Peyer's patch (tissue), 4 donors: ENCODE measurements at places on chromosomes 5 and 9.
A peak's percentile ranks its signal among the peaks of the same experiment; 100 is the strongest.

DNA sequence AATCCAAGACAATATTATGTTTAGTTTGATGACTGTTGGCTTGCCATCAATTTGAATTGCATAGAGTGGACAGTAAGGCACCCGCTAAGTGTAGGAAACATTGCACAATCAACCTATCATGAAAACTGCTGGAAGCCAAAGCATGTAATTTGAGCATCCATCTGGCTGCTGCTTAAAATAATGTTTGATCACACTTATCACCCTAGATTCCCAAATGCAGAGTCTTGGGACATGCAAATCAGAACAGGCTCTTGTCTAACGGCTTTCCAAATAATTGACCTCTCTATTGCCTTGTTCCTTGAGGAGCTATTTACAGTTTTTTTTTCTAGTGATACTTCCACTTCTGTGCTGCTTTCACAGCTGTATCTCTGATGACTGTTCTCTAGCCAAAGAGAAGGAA, 342.1 kb downstream of the PRR16 start:
- DNase-seq = no peak

DNA sequence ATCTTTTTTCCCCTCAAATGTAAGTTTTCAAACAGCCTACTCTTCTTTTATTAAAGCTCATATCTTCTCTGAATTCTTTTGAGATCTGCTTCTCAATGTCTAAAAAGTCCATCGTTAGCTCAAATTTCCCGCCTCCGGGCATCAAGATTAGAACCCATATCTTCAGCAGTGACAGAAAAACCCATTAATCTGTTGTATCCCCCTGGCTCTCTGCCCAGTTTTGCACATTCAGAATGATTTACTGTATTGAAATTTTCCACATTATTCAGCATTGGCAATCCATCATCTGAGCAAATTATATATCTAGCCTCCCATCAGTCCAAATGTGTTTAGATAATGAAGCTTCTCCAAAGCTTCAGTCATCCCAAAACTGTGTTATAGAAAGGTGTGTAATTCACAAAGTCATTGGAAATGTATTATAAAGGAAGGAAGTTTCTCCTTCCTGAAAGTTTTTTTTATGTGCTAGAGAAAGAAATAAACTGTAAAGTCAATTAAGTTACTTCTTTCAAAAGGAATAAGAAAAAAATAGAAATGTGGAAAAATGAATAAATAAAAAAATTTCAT, 849.9 kb downstream of the MAT2B start:
- no peak for DNase-seq

GRCh38 chr5:179410291-179411160, 65.3 kb upstream of the ADAMTS2 start:
- no peak for DNase-seq

GRCh38 chr9:89295400-89295799, 15.6 kb upstream of the CKS2 start:
- DNase-seq = no peak

GRCh38 chr9:69314547-69314946, 10.5 kb upstream of the ENTREP1 start:
- no peak for DNase-seq

- no peak for DNase-seq
Observed at GRCh38 chr9:109504689-109505088, 6.6 kb upstream of the PTPN3 start.

DNA sequence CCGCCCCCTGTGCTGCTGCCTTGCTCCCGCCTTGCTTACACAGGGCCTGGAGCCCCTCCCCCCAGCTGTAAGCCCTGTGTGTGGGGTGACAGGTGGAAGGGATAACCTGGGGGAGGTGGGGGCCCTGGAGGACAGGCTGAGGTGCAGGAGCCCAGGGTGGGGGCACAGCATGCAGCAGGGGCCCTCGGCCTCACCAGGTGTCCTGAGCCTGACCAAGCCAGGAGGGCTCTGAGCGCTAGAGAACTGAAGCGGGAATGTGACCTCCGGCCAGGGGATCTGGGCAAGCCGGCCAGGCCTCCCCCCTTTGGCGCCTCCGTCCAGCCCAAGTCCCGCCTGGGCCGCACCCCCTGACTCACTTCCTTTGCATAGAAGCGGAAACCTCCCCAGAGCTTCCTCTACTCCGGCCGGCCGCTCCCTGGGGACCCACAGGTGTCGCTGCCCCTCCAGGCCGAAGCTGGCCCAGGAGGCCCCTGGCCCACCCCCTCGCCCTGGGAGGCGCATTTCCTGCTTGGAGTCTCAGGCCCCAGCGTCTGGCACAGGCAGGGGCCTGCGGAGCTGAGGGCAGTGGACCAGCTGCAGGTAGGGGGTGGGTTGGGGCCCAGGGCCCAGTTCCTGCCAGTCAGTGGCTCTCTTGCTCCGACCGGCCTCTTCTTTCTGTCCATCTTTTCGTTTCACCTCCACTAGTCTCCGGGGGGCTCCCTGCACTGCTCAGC, at the start of gene TOR4A:
Gene TOR4A, plus strand, starts transcription at position 398 of the 713 bp plus-strand sequence. CDS start 964 bp downstream, outside the sequence.
- DNase-seq = peak; percentile 90

GRCh38 chr5:21397693-21398092, 1409.7 kb upstream of the CDH18 start:
- no peak for DNase-seq

- DNase-seq = no peak
Observed at GRCh38 chr5:168992687-168993086, 308.3 kb downstream of the SLIT3 start.

DNA sequence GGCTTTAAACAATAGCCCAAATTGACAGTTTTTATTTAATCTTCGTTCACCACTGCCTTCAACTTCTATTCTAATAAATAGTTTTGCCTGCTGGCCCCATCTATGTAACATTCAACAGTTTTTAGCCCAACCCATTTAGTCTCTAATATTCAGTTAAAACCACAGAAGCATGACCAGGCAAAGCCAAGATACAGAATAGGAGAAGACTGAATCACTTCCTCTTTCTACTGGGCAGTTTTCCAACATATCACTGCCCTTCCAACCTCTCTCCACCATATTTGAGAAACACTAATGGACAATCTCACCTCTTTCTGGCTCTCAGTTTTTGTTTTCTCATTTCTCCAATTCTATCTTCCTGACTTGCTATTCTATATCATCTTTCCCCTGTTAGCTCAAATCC, 352.9 kb downstream of the DNAH5 start:
- DNase-seq = no peak

DNA sequence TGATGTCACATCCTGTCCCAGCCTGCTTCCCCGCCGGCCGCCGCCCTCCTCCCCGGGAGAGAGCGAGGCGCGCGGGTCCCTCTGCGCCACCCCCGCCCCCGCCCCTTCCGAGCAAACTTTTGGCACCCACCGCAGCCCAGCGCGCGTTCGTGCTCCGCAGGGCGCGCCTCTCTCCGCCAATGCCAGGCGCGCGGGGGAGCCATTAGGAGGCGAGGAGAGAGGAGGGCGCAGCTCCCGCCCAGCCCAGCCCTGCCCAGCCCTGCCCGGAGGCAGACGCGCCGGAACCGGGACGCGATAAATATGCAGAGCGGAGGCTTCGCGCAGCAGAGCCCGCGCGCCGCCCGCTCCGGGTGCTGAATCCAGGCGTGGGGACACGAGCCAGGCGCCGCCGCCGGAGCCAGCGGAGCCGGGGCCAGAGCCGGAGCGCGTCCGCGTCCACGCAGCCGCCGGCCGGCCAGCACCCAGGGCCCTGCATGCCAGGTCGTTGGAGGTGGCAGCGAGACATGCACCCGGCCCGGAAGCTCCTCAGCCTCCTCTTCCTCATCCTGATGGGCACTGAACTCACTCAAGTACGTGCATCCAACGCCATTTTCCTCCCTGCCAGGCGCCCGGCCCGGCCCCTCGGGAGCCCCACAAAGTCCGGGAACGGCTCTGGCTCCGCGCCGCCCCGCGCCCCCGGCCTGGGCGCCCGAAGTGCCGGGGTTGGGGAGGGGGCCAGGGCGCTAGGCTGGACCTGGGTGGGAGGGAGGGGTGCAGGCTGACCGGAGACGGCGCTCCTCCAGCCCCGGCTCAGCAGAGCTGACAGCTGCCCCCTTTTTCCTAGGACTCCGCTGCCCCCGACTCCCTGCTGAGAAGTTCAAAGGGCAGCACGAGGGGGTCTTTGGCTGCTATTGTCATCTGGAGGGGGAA, 12.0 kb upstream of the OLFM1 start:
- DNase-seq = peak; percentile 49

GRCh38 chr9:34590381-34591247, 1.1 kb upstream of the CNTFR start:
- no peak for DNase-seq

DNA sequence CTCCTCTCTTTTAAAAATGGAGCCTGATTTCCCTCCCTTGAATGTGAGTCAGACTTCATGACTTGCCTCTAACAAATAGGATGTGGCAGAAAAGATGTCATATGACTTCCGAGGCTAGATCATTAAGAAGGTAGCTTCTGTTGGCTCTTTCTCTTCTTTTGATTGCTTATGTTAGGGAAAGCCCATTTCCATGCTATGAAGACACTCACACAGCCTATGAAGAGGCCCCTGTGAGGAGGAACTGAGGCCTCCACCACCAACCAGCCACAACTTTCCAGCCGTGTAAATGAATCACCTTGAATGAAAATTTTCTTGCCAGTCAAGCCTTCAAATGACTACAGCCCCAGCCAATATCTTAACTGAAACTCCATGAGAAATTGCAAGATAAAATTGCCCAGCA, 413.4 kb downstream of the TMEM38B start:
- DNase-seq = no peak

- no peak for DNase-seq
Observed at GRCh38 chr5:64786372-64786771, 17.6 kb downstream of the CWC27 start.

GRCh38 chr9:23934291-23934906, 108.4 kb upstream of the ELAVL2 start:
- DNase-seq = no peak

GRCh38 chr5:30605693-30606268, 587.7 kb upstream of the CDH6 start:
- no peak for DNase-seq

- peak; percentile 77 for DNase-seq
Observed at GRCh38 chr9:113593682-113594281, 130.3 kb downstream of the RGS3 start.

GRCh38 chr9:92616199-92616641, 53.7 kb downstream of the IPPK start:
- DNase-seq = no peak

DNA sequence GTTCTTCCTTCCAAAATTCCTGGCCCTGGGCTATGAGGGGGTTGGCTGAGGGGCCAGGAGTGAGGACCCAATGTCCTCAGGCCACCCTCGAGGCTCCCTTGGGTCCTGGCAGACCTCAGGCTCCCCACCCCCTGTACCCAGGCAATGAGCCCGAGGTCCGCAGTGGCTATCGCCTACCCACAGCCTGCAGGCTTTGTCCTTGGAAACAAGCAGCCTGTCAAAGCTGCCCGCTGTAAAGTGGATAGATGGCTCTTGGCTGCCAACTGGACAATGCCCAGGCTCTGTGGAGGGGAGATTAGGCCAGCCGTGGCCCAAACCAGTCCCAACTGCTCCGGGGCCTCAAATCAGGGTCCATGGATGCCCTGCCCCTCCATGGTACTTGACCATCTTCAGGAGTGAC, 2.2 kb upstream of the ADGRD2 start:
- DNase-seq = no peak

DNA sequence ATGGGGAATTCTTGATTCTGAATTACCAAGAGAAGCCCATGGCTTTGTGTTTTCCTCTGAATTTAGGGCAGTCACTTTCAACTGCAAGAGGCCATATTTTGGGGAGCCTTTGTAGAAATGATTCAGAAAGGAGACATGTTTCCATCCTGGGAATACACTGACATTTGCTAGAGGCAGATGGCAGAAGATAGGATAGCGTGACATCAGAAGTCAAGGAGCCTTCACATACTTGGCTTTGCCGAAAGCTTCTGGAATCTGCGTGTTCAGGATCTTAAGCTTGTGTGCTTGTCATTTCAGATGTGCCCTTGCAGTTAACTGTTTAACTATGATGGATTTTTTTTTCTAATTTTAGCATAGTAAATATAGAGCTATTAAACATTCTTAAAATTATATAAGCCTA, 296.2 kb downstream of the ARHGEF28 start:
- no peak for DNase-seq

DNA sequence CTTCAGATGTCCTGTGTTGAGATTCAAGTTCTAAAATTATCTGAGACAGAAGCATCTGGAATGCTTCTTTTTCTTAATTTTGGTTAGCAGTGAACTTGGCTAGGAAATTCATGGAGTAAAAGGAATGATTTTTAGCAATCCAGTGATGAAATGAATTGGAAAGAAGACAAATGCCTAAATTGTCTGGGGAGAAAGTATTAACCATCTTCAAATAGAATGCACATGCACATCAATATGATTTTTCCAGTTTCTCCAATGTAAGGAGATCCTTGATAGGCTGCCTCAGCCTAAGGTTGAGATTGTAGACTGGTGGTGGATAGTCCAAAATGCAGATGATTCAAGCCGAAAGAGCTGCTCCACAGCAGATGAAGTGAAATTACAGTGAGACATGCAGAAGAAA, 106.7 kb downstream of the PCSK5 start:
- no peak for DNase-seq

- no peak for DNase-seq
Observed at GRCh38 chr5:67203701-67204074, 7.1 kb upstream of the CD180 start.

GRCh38 chr9:135023088-135023785, 64.2 kb upstream of the OLFM1 start:
- no peak for DNase-seq

- DNase-seq = no peak
Observed at GRCh38 chr5:16446993-16447392, 18.6 kb downstream of the ZNF622 start.

DNA sequence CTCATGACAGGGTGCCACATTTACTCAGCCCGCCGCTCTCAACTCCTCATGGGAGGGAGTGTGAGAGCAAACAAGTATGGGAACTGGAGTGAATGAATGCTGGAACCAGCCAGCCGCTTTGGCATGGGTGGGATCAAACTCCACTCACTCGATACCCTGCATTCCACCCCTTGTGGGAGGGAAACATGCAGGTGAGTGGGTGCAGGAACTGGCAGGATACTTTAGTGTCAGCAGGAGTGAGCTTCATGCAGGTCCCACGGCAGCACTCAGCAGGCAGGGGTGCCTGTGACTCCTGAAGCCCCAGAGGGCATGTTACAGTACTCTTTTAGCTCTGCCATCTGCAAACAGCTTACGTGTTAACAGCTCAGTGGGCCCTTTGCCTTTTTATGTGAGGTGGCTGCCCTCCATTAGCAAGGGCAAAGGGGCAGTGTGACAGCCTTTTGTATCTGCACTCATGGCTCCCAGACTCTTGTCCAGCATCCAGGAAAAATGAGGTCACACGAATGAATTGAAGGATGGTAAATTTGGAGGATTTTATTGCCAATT, 433.2 kb upstream of the NMUR2 start:
- no peak for DNase-seq

DNA sequence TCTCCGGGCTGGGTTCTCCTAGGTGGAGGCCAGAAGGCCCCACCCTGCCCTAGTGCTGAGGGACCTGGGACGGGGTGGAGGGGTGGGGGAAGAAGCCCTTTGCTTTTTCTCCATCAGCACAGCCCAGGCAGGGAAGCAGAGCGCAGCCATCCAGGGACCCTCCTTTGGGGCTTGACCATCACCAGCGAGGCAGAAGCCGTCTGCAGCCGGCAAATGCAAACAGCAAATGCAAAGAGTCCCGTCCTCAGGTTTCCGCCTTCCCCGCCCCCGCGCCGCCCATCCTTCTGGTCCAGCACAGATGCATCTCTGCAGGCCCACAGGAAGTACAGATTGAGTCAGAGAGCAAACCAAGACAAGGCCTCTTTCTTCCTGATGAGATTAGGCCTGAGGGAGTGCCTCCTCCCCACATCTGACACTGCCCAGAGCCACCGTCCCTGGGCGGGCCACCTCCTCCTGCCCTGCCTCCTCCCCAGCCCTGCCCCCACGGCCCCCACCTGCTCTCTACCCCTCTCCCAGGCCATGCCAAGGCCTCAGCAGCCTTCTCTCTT, 23.4 kb downstream of the CORO2A start:
- peak; percentile 91 for DNase-seq

GRCh38 chr5:55104036-55104772, 1.8 kb downstream of the GZMA start:
- DNase-seq = no peak
